Activated CD4-positive, CD25-positive, alpha-beta regulatory T cell (primary cell): ENCODE measurements at places on chromosomes 7 and 10.

DNA sequence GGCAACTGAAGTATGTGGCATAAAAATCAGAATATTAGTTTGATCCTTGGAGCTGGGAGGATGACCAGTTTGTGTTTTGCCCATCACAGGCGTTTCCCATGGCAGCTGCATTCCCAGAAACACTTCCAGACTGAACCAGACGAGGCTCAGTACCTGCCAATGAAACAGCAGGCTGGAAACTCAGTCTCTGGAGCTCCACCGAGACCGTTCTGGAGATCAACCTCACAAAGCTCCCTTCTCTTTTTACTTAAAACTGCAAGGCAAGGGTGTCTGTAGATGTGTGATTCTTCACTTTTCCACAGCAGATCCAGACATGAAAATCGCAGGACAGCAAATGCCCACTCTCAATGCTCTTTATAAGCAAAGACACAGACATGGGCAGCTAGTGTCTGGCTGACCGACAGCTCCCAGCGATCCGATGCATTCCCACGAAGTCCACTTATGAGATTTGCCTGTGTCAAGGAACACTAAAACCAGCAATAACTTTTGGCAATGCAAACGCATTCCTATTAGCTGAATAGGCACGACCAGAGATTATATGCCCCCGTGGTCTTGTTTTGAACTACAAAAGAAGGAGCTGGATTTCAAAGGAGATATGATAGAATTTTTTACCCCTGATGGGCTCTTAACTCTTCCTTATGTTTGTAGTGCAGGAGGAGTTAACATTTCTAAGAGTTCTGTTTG is 72.6 kb downstream of the ADAM12 start:
- no peak for DNase-seq

DNA sequence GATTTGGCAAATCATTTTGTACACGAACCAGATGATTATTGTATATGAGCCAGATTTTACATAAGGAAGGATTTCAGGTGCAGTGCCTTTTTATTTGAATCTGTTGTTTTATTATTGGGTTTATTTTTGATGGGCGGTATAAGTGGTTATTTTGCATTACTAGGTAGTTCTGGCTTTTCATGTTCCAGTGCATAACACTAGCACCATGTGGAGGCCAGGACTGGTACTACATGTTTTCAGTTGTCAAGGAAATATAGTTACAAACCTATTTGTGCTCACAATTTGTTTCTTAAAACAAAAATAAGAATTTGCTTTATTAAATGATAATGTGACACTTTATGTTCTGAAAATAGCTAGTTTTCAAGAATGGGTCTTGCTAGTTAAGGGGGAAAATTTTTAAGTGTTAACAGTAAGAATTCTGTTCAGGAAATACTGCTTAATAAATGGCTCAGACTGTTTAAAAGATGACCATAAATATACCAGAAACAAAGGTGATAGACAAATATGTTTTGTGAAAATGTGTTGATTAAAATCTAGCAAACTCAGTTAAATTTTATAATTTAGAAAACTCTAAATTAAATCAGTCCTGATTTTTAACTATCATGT is 7.1 kb upstream of the SEMA3E start:
- DNase-seq: no peak

DNA sequence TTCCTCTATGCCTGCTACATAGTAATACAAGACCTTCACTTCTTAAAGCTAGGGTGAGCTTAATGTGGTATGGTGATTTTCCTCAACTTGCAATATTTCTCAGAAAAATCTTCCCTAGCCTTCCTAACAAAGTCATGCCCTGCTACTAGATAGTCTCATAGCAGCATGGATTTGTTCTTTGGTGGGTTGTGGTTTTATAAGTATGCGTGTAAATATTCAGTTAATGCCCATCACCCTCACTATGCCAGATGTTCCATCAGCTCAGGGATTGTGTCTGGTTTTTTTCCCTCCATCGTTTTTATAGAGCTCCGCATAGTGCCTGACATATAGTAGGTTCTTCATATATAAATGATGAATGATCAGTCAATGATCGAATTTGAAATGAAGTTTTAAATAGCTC is 182.8 kb downstream of the CREB5 start:
- no peak for DNase-seq

DNA sequence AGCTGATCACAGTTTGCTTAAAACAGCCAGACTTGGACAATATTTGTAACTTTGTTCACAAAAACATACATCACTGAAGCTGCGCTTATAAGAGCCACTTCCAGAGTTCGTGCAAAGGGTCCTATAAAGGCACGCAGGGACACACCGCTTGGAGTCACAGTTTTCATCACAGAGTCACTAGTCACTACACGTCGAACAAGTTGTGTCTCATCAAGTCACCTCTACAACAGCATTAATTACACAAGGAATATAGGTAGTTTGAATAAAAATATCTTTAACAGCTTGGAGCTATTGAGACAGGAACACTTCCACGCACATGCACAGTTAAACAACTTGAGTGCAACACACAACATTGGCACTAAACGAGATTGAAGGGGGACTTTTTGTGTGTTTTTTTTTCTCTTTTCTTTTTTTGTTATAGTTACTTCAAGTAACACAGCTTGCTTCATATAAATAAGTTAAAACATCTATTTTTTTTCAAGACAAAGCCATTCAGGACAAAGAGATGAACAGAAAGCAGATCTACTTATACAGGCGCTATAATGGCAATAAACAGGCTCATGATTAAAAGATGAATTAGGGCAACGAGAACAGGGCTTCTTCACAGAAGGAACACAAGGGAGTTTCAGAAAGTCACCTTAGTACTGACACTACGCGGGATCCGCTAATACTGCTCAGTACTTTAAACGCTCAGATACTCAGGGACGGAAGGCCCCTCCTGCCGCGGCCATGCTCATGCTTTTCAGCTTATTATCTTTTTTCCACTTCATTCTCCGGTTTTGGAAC is 2.2 kb downstream of the HOXA5 start:
- DNase-seq: no peak

GRCh38 chr10:69025370-69025896 is 36.8 kb downstream of the KIFBP start:
- no peak for DNase-seq

DNA sequence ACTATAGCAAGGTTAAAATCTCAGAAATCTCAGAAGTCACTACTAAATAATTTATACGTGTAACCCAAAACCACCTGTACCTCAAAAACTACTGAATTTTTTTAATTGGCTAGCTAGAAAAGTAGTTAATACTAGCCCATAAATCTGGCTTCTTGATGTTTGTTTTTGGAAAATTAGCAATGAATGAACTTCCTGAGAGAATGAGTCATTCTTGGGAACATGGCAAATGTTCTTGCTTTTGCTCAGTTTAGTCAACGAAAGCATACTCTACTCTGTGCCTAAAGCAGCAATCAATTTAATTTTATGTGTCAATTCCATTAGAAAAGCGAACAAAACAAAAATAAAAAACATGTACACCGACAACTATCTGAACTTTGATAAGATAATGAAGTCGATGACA is 69.2 kb downstream of the SEMA3E start:
- DNase-seq: no peak

DNA sequence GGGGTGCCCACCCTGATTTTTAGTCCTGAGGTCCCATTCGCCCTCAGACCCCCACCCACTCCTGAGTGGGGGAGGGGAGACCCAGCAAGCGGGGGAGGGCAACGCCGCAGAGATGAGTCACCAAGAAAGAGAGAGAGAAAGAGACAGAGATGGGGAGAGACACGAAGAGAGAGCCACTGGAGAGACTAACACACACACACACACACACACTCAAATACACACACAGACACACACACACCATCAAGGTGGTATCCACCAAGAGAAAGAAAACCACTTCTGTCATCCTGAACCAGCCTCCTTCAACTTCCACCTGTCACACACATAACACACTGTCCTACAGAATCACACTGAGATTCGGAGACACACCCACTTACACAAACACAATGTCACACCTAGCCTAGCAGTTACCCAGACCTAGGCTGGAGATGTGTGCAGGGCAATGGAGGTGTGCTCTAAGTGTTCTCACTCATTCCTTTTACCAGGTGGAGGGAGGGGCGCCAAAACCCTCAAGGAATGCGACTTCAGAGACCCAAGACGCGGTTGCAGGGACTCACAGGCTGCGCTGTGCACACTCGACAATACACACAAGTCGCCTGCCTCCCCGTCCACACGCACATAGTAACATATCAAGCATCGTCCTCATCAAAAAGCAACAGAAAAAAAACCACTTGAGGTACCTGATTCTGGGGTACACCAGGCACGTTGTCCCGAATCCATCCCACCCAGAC is 3.9 kb upstream of the VGF start:
- DNase-seq: no peak

- DNase-seq: no peak
These were observed 55.4 kb downstream of the MKI67 start for GRCh38 chr10:128070721-128071416.

DNA sequence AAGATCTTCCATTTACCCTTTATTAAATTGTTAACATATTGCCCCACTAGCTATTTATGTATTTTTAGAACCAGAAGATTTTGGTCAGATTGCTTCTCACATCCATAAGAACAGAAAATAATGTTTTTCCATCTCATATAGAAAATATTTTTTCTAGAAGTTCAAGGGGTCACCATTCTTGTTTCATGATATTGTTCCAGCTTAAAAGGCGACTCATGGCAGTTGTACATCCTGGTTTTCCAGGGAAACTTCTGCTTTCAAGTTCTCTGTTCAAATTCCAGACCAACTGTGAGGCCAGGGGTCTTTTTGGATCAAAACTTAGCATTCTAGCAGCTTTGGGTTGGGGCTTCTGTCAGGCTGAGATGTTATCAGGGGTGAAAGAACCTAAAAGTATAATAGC is 84.4 kb downstream of the LRRC4 start:
- no peak for DNase-seq

DNA sequence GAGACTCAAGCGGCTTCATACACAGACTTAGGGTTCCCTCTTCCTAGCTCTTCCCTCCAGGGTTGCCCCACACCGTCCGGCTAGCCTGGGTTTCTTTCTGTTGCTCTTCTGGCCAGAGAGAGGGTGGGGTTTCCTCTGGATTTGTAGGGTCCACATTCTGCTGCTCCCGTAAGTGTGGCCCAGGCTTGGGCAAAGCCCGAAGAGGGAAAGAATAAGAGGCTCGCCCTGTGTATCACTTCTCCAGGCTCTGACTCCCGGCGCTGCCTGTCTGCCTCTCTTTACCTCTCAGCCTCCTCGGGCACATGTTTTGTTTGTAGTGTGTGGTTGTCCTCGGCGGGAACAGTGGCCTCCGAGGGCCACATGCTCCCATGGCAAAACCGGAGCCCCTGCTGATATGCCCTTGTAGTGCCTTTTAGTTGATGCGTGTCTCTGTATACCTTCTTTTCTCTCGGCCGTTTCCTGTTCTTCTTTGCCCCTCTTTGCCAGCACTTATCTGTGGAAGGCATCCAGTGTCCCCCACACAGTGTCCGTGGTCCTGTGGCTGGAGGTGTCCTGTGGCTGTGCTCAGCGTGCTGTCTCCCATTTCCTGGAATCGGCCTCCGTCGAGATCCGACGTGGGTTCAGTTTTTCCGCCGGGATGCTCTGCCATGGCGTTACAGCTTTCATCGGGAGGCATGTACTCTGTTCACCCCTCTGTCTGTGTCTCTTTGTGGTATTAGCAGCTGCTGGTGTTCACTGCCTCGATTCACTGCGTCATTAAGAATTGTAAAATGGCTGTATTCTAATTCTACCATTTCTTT is 102.9 kb downstream of the INPP5A start:
- no peak for DNase-seq

DNA sequence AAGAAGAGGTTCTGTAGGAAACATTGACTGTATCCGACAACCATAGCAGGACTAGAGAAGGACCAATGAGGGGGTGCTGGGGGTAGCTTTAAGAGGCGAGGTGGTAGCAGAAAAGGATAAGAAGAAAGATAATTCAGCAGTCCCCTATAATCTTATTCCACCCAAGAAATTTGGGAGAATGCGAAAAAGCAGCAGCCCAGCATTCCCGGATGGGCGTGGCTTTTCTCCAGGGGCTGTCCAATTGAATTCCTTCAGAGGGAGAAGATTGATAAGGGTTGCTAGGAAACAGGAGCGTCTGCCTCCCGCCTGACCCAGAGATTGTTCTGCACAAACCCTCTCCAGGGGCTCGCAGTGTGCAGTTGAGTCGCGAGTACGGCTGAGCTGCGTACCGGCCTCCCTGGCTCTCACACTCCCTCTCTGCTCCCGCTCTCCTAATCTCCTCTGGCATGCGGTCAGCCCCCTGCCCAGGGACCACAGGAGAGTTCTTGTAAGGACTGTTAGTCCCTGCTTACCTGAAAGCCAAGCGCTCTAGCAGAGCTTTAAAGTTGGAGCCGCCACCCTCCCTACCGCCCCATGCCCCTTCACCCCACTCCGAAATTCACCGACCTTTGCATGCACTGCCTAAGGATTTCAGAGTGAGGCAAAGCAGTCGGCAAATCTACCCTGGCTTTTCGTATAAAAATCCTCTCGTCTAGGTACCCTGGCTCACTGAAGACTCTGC is at the start of gene GRM3:
GRM3 (plus strand) TSS at position 349 of the 721 bp plus-strand sequence. CDS start 121,237 bp downstream, outside the sequence.
- no peak for DNase-seq

GRCh38 chr7:26648554-26648953 is 215.8 kb downstream of the SKAP2 start:
- DNase-seq: no peak

DNA sequence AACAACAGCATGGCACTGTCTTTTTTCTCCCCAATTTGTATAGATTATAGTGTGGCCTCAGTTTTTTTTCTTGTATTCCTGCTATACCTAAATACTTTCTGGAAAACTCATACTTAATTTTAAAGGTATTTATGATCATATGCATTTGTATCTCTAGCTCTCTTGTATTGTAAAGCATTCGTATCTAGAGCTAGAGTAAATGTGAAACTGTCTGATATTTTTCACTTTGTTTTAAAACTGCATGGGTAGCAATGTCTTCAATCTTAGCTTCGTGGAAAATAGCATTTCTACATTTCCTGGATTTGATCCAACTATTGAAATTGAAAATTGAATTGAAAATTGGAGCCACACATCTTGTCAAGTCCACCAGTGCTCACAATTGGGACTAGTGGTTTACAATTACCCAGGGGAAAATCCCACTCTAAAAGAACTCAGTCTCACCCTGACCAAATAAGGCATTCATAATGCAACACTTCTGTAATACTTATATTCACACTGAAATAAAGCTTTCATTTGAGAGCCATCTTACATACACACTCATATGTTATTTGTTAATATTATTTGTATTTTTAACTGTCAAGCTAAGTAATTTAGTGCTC is 51.3 kb upstream of the KLF6 start:
- no peak for DNase-seq

DNA sequence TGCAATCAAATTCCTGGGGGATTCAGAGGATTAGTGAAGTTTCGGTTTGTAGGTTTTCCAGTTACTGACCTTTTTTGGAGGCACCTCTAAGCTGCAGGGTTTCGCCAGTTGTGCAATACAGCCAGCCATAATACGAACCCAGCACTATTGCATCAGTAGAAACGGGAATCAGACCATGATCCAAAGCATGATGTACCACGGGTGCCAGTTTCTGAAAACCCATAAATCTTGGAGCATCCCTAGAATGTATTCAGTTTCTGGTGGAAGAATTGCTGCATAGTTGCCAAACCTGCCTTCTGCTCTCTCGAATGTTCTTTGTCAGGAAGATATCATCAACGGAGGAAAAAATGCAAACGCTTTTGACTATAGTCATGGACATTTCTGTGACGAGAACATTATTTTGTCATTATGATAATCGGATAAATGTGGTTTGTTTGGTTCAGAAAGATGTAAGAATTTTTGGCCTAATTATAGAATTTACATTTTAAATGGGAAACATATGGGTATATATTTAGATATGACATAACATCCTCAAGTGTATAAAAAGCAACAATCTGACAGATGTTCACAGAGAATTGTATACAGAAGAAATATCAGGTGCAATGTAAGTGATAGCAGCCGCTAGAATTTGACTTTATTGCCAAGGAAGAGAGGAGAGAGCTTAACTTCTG is 186.2 kb upstream of the PRKCQ start:
- DNase-seq: no peak

- DNase-seq: no peak
These were observed 135.5 kb upstream of the IMMP2L start for GRCh38 chr7:111697771-111698170.
